Heart left ventricle (tissue), 16 donors: ENCODE measurements at places on chromosomes 5 and 9. TPM values are rescaled to one million over a fixed set of nuclear protein-coding genes. Genes with fewer than 3 reads are reported as not detected.

The TSSK1B gene
- total RNA-seq, result not detected

The OR1Q1 gene
- total RNA-seq, result not detected

DNA sequence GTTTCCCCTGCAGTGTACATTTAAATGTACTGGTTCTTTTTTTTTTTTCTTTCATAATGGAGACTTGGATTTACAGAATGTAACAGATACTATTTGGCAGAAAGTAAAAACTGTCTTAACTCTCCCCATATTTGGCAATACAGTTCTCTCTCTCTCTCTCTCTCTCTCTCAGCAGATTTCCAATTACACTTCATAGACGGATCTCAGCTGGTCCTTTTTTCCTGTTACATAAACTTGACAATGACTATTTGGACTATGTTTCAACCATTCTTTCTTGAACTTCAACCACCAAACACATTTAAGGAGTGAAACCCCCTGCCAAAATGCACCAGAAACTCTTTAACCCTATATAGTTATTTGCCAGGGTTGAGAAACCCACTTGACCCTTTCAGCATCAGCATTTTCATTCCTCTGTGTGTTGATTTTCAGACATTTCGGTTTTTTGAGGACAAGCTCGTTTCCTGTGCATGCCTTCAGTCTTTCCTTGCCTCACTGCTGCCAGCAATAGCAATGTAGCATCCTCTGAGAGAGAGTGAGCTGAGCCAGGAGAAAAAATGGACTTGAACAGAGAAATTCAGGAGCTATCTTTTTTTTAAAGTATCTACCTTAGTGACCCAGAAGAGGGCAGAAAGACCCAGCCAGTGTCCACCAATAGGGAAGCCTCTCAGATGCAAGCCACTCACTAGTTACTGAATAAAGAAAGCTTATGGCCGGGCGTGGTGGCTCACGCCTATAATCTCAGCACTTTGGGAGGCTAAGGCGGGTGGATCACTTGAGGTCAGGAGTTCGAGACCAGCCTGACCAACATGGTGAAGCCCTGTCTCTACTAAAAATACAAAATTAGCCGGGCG is 26.0 kb upstream of the GNA14 start:
- no peak for DNase-seq

The SHC3 gene
- total RNA-seq, result 0.35 TPM

The EDIL3 gene
- total RNA-seq, result 31.3 TPM

DNA sequence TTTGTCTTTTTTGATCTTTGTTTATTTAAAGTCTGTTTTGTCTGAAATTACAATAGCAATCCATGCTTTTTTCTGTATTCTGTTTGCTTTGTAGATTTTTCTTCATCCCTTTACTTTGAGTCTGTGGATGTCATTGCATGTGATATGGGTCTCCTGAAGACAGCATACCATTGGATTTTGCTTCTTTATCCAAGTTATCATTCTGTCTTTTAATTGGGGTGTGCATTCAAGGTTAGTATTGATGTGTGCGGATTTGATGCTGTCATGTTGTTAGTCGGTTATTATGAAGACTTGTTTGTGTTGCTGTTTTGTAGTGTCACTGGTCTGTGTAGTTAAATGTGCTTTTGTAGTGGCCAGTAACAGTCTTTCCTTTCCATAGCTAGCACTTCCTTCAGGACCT is 23.0 kb downstream of the POLK start:
- DNase-seq, result no peak

GRCh38 chr9:124239249-124240073 is 18.3 kb upstream of the NEK6 start:
- DNase-seq, result no peak

The CLK4 gene
- 17.8 TPM for total RNA-seq
